CD4-positive, alpha-beta T cell treated with Interleukin-10 for 1 hour (primary cell): ENCODE measurements at places on chromosomes 7 and 10.

GRCh38 chr10:19728964-19729363, 87.3 kb upstream of the PLXDC2 start:
- no peak for DNase-seq

- DNase-seq: no peak
Observed at GRCh38 chr7:27192546-27193334, 7.2 kb downstream of the HOXA13 start.

GRCh38 chr10:30041196-30042105, 17.9 kb downstream of the JCAD start:
- no peak for DNase-seq

- DNase-seq: no peak
Observed at GRCh38 chr10:86018735-86019058, 347.9 kb downstream of the GRID1 start.

GRCh38 chr7:5704534-5704922, 76.9 kb downstream of the RNF216 start:
- DNase-seq: peak; percentile 83
